ENCODE measurements at places on chromosomes 6 and 20.

DNA sequence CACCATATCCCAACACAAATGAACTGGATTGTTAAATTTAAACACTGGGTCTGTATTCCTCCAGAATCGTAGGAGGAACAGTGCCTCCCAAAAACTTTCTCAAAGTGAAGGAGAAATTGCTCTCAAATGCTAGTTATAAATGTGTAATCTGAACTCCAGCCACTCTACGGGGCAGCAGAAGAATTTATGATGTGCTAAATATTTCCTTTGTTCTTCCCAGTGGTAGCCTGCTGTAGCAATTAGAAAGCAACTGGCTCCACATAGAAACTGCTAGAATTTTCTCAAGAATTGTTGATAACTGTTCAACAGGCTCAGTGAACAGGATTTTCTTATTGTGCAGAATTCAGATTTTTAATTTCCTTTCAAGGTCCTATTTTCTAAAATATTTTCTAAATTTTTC lies 49.8 kb upstream of the EYA4 start:
- DNase-seq: no peak

- DNase-seq: no peak
Observed at GRCh38 chr6:149089510-149089909, 228.0 kb upstream of the TAB2 start.

DNA sequence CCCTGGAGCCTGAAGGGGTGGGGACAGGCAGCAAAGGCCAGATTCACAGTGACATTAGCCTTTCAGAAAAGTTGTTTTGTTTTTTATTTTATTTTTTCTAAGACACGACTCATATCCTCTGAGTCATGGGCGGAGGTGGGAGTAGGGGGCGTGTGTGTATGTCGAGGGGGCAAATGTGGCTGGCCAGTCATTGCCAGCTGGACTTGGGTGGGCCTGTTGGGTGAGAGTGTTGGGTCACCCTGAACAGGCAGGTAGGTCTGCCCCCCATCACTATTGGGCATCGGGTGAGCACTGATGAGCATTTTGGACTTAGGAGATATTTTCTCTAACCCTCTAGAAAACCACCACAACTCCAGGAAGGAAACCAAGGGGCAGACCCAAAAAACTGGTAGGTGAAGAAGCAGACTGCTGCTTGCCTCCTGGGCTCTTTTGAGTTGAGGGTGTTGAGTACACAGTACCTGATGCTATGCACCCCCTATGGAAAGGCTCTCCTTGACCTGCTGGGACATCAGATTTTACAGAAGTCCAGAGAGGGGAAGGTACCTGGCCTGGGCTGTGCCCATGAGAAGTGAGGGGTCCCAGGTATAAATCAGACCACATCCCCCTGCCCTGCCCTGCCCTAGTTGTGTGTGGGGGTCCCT lies 5.6 kb downstream of the SMIM29 start:
- no peak for DNase-seq

- DNase-seq: no peak
Observed at GRCh38 chr6:70298068-70298467, 4.8 kb downstream of the COL9A1 start.

DNA sequence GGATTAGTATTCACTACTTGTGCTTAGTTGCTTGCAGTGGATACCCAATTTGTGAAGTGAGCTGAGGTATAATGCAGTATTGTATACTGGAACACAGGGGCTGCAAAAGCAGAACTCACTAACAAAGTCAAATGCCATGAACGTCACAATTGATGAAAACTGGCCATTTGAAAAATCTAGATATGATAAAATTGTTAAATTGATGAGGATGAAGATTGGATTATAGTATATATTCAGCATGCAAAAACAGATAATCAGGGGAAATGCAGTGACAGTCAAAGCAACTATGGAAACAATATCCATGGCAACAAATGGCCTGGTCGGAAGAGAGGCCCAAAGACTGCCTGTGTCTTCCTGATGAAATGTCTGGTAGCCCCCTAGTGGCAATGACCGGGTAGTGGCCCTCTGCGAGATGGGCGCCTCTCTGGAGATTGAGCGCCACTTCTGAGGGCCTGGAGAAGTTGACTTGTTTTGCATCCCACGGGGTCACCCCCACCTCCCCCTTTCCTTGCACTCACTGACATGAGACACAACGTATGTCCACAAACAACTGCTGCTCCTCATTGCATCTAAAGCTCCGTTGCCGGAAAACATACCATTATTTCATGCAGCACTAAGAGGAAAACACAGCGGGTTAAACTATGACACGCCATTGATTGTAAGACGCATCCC lies 43.6 kb downstream of the C6orf15 start:
- DNase-seq: no peak

- DNase-seq: no peak
Observed at GRCh38 chr6:132865829-132866228, 51.5 kb downstream of the RPS12 start.

GRCh38 chr6:127076466-127076865 lies 42.0 kb upstream of the RSPO3 start:
- DNase-seq: no peak

GRCh38 chr6:143971482-143972205 lies 36.4 kb downstream of the PLAGL1 start:
- no peak for DNase-seq

- DNase-seq: no peak
Observed at GRCh38 chr20:58822149-58822548, 28.6 kb downstream of the GNAS-AS1 start.

- peak; percentile 35 for DNase-seq
Observed at GRCh38 chr20:35994994-35995453, 26.6 kb downstream of the CNBD2 start.

DNA sequence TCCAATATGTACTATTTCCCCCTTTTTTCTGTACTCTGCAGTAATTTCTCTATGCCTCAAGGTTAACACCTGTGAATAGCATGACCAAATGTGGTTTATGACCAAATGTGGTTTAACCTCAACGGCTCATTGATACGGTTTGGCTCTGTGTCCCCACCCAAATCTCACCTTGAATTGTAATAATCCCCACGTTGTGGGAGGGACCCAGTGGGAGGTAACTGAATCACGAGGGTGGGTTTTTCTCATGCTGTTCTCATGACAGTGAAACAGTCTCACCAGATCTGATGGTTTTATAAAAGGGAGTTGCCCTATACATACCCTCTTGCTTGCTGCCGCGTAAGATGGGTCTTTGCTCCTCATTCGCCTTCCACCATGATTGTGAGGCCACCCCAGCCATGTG lies 18.7 kb downstream of the DEK start:
- no peak for DNase-seq

- no peak for DNase-seq
Observed at GRCh38 chr6:17178754-17179529, 77.1 kb downstream of the STMND1 start.

- DNase-seq: no peak
Observed at GRCh38 chr20:32973077-32973717, 31.0 kb downstream of the SUN5 start.
